ENCODE measurements at places on chromosomes 12 and 14.

DNA sequence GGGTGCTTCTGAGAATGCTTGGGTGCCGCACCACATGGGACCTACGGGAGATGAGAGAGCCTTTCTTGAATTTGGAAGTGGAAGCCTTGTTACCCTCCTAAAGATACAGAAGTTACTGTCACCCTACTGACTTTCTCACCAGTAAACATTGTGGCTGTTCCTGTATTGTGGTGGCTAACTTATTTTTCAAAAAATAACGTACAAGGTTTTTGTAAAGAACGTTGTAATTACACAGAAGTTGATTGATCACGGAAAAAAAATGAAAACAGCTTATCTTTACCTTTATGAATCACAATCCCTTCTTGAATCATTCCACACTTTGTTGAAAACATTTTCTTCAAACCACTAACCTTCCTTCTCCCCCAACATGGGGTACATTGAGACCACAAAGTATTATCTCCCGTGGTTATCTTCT lies 22.0 kb upstream of the PPFIBP1 start:
- DNase-seq: no peak

GRCh38 chr12:54020591-54021405 lies 7.4 kb upstream of the HOXC6 start:
- no peak for DNase-seq

- no peak for DNase-seq
Measured at GRCh38 chr14:51619561-51619960, 32.1 kb upstream of the FRMD6 start.

GRCh38 chr12:127781336-127781735 lies 485.6 kb upstream of the TMEM132C start:
- DNase-seq: no peak

- no peak for DNase-seq
Measured at GRCh38 chr12:93363841-93364297, 13.9 kb upstream of the NUDT4 start.

DNA sequence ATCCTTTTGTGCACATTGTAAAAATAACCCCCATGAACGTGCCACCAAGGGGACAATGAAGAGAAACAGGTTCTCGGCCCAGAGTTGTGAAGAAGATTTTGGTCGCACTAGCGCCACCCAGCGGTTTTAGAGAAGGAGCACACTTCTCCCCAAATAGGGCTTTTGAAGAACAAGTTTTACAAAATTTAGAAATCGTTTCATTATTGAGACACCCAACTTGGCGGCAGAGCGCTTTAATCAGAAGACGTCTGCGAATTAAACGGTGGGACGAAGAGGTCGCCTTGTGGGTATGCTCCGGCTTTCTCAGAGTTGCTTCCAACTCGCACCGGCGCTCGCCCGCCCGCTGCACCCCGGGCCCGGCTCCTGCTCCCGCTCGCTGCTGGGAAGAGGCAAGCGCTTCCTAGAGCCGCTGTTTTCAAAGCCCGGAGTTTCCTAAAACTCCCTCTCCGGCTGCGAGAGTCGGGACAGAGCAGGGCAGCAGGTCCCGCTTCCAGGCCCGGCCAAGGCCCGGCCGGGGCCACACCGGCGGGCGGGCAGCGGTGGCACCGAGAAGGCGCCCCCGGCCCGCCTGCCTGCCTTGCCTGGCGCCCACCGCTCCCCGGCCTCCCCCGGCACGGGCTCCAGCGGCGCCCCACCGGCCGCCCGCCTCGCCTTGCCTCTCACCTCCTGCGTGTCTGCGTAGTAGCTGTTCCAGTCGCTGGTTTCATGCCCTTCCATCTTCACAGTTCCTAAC lies 645 bp downstream of the FOXA1 start:
- peak; percentile 82 for DNase-seq

DNA sequence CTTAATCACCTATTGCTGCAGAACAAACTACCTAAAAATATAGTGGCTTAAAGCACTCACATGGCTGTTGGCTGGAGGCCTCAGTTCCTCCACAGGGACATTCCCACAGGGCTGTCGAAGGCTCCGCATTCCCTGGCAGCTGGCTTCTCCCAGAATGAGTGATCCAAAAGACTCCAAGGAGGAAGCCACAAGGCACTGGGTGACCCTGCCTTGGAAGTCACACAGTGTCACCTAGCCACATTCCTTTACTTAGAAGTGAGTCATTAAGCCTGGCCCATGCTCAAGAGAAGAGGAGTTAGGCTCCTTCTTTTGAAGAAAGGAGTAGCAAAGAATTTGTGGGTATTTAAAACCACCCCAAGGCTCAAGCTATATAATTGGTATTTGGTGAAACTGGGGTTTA lies 63.9 kb upstream of the MAP1LC3B2 start:
- DNase-seq: no peak

DNA sequence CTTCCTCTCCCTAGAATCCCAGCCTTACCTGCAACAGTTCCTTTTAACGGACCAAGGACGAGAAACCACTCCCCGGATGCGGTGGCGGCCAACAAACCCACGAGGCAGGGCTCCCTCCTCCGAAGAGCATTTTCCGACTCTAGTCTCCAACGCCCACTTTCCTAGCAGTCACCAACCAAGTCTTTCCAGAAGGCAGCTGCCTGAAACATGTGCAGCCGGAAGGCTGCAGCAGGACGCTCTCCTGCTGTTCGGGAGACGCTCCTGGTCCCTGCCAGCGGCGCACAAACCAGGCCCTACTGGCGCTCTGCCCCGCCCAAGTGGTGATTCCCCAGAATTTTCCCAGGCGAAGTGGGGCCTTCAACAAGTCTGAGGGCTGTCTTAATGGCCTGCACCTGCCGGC lies 21.1 kb upstream of the ADAM20 start:
- no peak for DNase-seq

- DNase-seq: no peak
Measured at GRCh38 chr14:60721326-60722106, 2.6 kb downstream of the SIX4 start.

DNA sequence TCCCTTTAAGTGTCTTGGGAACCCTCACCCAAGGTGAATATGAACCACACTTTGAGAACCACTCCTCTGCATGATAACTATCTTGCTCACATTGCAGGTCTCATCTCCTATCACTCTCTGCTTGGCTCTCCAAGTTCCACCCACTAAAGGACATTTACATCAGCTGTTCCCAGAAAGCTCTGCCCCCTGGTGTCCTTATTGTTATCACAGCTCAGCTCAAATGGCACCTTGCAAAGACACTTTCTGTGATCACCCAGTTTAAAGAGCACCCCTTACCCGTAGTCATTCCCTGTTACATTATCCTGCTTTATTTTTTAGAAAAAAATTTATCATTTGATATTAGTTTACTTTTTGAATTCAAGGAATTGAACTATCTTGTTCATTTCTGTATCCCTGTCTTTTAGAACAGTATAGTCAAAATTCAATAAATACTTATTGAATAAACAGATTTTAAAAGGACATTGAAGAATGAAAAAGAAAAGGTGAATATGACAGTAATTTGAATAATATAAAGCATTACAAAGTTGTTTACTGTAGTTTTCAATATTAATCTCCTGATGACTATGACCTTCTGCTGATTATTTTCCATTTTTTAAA lies 20.5 kb upstream of the GUCY2C start:
- no peak for DNase-seq

- no peak for DNase-seq
Measured at GRCh38 chr12:117069101-117069797, 30.0 kb downstream of the TESC start.

All from NCI-H1930 (cell line).